ENCODE measurements at places on chromosomes 12 and 14.
A peak's percentile ranks its signal among the peaks of the same experiment; 100 is the strongest.

DNA sequence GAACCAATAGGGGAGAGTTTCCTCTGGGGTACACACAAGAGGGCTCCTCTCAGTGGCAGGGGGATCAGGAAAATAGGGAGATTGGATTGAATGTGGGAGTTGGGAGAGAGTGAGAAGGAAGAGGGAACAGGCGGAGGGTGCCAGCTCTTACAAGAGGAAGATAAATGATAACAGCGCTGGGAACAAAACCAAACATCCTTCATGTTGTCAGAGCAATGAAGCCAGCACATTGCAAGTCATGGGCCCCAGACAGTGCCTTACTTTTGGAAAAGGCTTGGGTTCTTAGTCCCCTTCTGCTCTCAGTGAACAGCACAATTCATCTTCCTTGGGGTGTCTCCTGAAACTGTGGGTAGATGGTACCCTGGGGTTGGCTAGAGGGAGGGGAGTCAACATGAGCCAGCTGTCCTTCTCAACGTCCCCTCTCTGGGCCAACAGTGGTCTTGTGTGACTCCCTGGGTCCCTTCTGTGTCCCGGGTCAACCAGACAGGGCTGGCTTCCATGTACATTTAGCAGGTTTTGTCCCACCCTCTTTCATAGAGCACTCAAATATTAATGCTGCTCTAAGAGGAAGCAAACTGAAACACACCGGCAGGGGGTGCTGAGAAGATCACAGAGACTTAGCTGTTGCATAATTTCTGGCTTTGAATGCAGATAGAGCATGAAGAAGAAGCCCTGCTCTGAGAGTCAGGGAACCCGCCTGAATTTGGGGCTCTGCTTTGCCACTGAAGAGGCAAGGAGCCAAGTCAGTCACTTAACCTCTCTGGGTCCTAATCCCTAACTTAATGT, 138.5 kb downstream of the ESRRB start:
- DNase-seq = no peak

DNA sequence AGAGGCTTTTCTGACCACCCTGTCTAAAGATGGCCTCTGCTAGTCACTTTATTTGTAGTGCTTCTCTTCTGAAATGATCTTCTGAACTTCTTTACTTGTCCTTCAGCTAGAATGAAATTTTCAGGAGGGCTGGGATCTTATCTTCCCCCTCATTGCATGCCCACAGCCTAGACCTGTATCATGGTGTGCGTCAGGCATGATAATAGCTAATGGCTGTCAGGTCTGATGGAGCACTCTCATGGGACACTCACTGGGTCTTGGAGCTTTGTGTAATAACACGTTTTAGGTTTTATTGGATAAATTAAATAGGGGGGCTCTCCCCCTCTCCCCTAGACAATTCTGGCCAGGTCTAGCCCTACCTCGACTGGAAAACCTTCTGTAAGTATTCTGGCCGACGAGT, 97.1 kb upstream of the NRXN3 start:
- peak; percentile 56 for DNase-seq

GRCh38 chr14:30527196-30527595, 31.8 kb upstream of the G2E3 start:
- DNase-seq = no peak

- no peak for DNase-seq
Observed at GRCh38 chr12:68958322-68958721, 25.4 kb upstream of the CPM start.

- DNase-seq = no peak
Observed at GRCh38 chr14:62329427-62329826, 567.2 kb downstream of the SNAPC1 start.

GRCh38 chr14:105176513-105176912, 4.6 kb downstream of the NUDT14 start:
- DNase-seq = no peak
